ENCODE measurements at places on chromosomes 5 and 9.

GRCh38 chr5:141506381-141507155 lies 17.7 kb downstream of the PCDHGC5 start:
- DNase-seq = no peak

DNA sequence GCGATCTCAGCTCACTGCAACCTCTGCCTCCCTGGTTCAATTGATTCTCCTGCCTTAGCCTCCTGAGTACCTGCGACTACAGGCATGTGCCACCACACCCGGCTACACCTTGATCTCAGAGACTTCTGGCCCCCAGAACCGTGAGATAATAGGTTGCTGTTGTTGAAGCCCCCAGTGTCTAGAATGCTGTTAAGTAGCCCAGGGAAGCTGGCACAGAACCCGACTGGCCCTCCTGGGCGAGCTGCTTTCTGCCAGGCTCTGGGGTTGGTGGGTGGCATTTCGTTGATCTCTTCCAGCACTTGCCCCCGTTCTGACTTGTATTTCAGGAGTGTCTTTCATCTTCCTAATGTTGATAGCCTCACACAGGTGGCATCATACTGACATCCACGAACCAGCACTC lies 807.1 kb downstream of the CDH9 start:
- no peak for DNase-seq

DNA sequence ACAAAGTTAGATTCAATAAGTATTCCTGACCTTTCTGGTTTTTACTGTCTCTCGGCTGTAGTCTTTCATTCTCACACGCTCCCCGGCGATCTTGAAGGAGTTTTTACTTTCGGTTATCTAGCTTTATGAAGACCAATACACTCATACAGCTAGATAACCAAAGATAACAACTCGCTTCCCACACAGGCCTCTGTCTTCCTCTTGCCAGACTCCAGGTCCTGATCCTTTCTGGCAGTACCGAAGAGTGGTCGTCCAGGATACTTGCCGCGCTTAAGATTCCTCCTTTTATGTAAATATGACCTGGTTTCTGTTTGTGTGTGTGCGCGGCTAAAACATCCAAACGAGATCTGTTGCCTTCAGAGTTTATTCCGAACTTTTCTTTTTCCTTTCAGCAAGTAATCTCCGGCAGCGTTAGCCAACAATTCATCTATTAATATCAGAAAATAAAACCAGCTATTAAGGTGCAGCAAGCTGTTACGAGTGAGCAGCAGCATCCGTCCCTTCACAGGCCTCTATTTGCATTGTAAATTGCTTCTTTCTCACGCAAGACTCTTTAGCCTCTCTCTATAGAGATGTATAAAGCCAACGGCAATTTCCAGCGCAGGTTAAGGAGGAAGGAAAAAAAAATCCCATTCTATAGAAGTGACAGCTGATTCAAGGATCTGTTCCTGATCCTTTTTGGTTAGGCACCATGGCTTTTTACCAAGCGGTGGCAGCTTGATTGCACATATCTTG lies 216.1 kb downstream of the MEF2C start:
- DNase-seq = no peak

GRCh38 chr9:113879911-113880310 lies 3.8 kb downstream of the ZNF618 start:
- no peak for DNase-seq

- no peak for DNase-seq
These were observed 316.6 kb downstream of the TLE1 start for GRCh38 chr9:81372628-81373191.

- no peak for DNase-seq
These were observed 64.1 kb upstream of the TYRP1 start for GRCh38 chr9:12629067-12629466.

GRCh38 chr5:96942078-96942477 lies 6.2 kb downstream of the LNPEP start:
- no peak for DNase-seq

DNA sequence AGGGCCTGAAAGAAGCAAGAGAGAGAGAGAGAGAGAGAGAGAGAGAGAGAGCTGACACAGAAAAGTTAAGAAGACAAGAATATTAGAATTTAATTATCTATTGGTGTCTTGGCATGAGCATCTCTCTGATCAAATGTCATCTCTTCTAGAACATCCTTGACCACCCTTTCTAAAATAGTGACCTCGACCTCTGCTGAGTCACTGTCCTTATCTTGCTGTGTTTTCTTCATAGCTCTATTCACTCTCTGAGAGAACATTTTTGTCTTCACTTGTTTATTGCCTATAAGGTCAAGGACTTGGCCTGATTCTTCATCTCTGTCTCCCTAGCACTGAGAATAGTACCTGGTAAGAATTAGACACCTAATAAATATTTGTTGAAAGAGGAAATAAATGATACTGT lies 383.8 kb upstream of the RPS23 start:
- DNase-seq = no peak

GRCh38 chr5:18675041-18675440 lies 1040.8 kb downstream of the TAF11L14 start:
- no peak for DNase-seq

DNA sequence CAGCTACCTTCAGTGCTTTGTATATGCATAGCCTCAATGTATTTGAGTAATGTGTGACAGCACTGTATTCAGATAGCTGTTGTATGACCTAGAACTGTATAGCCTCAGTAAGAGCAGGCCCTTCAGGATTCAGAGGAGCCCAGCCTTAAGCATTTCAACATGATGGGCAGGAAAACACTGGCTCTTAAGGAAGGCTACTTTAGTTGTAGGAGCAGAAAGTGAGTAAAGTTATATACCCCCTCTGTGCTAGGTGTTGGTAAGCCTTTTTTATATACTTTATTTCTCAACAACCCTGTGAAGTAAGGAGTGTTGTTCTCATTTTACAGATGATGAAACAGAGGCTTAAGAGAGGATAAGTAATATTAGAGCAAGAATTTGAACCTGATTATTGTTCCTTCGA lies 1.5 kb upstream of the GPR21 start:
- no peak for DNase-seq

DNA sequence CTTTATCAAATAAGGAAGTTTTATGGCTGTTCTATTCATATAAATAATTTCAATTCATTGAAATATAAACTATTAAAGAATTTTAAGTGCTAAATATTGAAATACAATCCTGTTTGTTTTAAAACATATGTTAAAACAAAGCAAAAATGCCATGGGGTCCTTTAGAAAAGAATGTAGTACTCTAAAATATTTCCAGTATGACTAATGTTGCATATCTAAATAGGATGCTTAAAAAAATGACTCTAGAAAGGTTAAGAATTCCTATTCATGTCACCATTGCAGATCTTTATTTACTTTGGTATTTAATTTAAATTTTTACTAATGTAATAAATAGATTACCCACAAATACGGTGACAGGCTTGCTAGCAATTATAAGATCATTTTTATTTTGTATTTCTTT lies 132.3 kb downstream of the ZNF608 start:
- no peak for DNase-seq

DNA sequence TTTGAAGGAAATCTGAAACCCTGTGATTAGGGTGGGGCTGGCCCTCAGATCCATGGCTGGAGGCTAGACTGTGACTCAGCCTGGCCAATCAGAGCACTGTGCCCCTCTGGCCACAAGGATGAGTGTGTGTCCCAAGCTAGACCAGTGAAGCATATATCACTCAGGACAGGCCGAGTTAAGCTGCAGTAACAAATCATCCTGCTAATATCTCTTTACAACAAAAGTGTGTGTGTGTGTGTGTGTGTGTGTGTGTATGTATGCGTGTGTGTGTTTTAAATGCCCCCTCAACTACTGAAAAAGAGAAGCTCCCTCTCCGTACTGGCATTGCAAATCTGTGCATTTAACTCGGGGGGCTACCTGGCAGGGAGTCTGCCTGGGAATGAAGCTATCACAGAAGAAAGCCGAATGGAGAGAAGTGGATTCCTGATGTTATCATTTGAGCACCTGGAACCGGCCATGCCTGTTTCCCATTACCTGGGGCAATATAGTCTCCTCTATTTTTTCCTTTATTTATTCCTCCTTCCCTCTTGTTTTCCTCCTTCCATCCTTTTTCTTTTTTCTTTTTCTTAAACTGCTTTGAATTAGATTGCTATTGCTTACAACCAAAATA lies 25.6 kb downstream of the STC2 start:
- peak; percentile 34 for DNase-seq

DNA sequence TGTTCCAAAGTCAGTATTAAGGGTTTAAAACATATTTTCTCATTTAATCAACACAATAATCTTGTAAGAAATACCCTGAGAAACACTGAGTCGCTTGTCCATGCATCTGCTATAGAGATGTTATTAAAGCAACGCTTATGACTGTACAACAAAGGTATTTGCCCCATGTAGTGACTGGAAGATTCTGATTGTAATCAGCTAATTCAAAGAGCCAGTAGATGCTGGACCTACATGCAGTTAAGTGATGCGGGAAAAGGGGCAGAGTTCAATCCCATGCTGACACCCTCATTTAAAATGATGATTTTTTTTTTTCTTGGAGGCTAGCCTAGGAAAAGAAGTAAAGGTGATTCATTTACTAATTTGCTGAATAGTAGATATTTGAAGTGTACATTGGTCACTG lies 149.3 kb upstream of the MTAP start:
- no peak for DNase-seq

DNA sequence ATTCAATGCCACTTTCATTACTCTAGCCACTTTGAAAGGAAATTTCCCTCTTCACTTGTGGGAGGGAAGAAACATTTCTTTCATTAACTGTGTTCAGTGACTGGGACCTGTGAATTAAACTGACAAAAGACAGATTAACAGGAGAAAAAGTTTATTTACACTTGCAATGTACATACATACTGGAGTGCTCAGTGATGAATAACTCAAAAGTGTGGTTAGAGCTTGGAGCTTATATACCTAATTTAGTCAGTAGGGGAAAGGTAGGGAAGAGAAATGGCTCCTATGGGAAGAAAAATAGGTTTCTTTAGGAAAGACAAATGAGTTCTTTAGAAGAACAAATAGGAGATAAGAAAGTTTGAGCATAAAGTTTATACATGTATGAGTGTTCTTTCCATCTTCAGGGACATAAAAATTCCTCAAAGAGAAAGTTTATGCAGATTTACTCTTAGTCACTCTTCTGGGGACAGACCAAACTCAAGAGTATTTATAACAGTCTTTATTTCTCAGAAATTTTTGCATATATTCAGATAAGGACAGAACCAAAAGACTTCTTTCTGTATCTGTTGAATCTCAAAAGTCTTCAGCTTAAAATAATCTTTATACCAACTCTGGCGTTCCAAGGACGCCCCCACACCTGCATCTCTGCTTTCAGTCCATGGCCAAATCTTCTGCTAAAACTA lies 120.0 kb upstream of the RAI14 start:
- no peak for DNase-seq

DNA sequence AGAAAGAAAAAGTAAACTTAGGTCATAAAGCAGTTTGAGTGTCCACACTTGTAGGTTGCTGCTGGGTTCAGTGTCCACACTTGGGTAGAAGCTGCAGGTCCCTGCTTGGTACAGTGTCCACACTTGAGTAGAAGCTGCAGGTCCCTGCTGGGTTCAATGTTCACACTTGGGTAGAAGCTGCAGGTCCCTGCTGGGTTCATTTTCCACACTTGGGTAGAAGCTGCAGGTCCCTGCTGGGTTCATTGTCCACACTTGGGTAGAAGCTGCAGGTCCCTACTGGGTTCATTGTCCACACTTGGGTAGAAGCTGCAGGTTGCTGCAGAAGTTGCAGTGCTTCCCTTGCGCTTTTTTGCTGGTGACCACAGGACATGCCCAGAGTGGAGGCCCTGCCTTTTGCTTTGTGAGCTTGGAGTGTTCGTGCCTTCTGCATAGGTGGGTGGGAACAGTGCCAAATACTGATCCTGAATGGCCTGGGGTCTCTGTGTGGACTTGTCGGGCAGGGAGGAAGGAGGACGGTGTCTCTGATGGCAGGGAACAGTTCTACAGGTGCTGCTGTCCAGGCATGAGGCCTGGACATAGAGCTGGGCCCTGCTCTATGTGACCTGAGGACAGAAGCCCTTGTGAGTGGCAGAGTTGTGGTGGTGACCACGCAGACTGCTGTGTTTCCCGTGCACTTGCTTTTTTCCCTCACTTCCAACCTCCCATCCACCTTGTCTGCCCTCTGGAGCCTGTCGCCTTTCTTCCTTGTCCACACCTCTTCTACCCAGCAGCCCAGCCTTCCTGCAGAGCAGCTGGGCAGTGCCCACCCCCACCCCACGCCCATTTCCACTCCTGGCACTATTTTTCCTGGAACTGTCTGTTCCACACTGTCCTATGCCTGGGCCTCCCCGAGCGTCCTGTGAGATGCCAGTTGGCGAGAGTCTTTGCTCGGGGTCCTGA lies 120.8 kb downstream of the EHMT1 start:
- no peak for DNase-seq

- no peak for DNase-seq
These were observed 97.4 kb downstream of the HOMER1 start for GRCh38 chr5:79416499-79416898.

GRCh38 chr5:109105631-109106267 lies 304.0 kb downstream of the PJA2 start:
- DNase-seq = peak; percentile 79

DNA sequence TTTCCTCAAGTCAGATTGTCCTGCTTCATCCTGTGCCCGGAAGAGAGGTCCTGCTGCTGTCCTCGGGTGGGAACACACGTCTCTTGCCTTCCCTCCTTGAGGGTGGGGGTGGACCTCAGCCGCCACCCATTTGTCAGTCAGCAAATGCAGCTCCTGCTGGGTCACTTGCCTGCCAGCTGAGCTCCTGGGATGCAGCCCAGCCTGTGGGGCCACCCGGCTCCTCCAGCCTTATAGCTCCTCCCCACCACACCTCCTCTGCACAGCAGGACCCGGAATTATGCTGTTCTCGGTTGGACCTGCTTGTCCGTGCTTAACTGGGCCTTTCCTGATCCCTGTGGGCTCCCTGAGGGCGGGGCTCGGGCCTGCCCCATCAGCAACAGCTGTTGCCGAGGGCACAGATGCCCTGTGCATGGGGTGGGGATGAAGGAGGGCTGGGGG lies 52.7 kb downstream of the RXRA start:
- no peak for DNase-seq

- DNase-seq = no peak
These were observed 240.2 kb upstream of the ZNF608 start for GRCh38 chr5:124986667-124987066.

GRCh38 chr9:8600914-8601680 lies 801.5 kb upstream of the DMAC1 start:
- DNase-seq = no peak

- DNase-seq = no peak
These were observed 33.6 kb downstream of the TNFAIP8 start for GRCh38 chr5:119389288-119390030.

DNA sequence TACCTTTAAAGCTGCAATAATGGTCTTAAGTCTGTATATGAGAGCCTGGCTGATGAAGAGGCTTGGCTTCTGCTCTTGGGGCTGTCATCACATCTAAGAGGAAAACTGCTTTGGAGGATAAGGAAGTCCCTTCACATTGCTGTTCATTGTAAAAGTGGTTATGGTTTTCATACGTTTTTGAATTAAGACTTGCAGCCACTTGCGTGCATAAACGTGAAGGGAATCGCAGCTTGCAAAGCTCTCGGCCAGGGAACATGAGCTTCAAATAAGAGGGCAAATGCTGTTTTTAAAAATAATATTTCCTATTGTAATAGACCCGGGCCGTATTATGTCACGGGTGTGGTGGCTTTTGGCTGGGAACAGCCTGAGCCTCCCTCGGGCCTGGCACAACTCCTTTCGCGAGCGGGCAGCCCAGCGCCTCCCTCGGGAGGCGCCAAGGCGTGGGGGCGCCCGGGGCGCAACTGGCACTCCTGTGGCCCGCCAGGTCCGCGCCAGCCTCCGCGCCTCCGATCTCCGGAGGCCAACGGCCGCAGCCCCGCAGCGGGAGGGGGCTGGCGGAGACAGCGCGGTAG lies 538 bp upstream of the ARHGEF28 start:
- no peak for DNase-seq

GRCh38 chr5:657570-657969 lies 35.6 kb downstream of the TPPP start:
- DNase-seq = peak; percentile 54
